ENCODE measurements at places on chromosomes 16 and 17.

GRCh38 chr16:3596101-3596861 lies 15.1 kb downstream of the SLX4 start:
- DNase-seq: no peak

GRCh38 chr17:67051837-67052236 lies 7.5 kb downstream of the CACNG1 start:
- no peak for DNase-seq

- DNase-seq: no peak
These were observed 4.2 kb downstream of the ABHD15 start for GRCh38 chr17:29562615-29563014.

DNA sequence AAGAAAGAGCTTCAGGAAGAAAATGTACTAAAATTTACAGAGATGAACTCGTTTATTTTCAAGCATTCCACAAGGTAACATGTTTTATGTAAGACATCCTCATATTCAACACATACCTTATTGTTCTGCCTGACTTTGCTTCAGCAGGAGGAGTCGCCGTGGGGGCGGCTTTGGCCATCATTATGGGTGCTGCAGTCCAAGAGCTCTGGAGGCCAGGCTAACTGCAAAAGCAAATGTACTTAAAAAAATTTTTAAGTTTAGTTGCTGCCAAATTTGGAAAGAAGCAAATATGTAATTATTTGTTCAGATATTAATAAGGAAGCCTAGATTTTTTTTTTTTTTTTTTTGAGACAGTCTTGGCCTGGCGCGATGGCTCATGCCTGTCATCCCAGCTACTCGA lies 4.1 kb upstream of the SPG7 start:
- DNase-seq: no peak

DNA sequence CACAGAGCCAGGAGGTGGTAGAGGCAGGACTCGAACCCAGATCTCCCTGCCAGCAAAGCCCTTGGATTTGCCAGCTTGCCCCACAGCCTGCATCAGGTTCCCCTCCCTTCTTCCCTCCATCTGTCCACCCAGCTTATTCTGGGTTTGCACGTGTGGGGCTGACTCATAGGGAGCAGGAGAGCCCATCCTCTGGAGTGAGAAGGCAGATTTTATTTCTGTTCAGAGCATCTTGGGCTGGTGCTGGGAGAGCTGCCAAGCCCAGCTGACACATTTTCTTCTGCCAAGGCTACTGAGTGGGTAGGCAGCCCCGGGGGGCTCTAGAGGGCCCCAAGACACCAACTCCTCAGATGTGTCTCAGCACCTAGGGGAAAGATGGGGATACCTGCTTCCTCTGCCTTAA lies 106.3 kb upstream of the CRHR1 start:
- DNase-seq: no peak

DNA sequence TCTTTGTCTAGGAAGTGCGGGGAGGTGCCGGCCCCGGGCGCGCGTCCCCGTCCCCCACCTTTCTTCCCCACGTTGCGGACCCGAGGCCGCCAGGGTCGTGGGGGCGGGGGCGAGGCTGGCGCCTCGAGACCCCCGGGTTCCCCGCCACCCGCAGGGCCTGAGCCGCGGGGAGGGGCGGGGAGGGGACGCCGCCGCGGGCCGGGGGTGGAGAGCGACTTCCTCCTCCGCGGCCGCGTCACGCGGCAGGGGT lies 1.8 kb upstream of the ACTG1 start:
- no peak for DNase-seq

GRCh38 chr17:57269052-57269451 lies 12.7 kb downstream of the MSI2 start:
- DNase-seq: no peak

GRCh38 chr17:1646199-1646875 lies 805 bp upstream of the SCARF1 start:
- no peak for DNase-seq

GRCh38 chr16:4675864-4676786 lies 17.2 kb upstream of the NUDT16L1 start:
- no peak for DNase-seq

- DNase-seq: no peak
These were observed 14.1 kb downstream of the AKAP1 start for GRCh38 chr17:57099165-57099564.

- no peak for DNase-seq
These were observed 529.0 kb upstream of the CDH5 start for GRCh38 chr16:65837464-65837863.

GRCh38 chr17:32341857-32342602 lies at the start of gene C17orf75:
Gene C17orf75 (minus strand): TSS chr17:32342173. CDS start chr17:32342139, 34 bp downstream.
- peak; percentile 77 for DNase-seq

- DNase-seq: no peak
These were observed 452.4 kb upstream of the RBFOX1 start for GRCh38 chr16:6880263-6880662.

DNA sequence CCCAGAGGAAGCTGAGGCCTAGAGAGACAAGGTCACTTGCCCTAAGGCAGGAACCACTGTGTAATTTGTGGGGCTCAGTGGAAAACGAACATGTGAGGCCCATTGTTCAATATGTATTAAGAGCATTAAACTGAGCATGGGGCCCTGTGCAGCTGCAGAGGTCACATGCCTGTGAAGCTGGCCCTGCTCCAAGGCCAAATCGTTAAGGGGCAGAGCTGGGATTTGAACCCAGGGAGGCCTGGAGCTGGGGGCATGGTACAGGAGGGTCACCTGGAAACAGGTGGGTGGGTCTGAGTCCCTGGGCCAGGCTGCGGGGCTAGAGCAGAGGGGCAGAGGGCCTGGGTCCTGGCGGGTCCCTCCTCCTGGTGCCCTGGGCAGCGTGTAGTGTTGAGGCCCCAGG lies 19.7 kb downstream of the C16orf74 start:
- DNase-seq: no peak

DNA sequence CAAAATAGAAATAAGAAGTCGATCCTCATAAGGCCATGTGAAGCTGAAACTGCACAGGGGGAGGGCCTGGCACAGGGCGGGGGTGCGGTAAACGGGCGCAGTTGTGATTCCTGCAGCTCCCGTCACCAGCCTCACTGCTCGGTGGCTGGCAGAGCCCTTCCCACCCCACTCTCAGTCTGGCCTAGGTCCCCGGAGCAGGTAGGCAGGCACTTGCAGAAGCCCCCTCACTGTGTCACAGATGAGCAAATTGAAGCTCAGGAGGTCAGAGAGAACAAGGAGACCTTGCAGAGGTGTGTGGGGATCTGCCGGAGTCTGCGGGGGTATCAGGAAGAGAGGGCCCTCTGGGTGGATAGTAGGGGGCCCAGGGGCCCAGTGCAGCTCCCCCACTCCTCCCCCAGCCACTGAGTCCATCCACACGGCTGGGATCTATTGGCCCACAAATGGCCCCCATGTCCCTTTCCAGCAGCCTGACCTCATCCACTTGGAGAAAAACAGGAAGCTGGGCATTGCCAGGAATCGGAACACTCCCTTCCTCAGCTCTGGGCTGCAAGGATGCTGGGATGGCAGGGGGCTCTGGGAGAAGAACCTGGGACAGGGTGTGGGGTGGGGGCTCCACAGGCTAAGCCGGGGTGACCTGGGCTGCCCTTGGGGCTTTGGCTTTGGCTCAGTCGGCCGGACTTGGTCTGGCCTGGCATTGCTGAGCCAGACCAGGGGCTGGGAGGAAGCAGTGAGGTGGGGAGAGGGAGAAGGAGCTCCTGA lies 21.4 kb upstream of the MAP3K14 start:
- DNase-seq: no peak

DNA sequence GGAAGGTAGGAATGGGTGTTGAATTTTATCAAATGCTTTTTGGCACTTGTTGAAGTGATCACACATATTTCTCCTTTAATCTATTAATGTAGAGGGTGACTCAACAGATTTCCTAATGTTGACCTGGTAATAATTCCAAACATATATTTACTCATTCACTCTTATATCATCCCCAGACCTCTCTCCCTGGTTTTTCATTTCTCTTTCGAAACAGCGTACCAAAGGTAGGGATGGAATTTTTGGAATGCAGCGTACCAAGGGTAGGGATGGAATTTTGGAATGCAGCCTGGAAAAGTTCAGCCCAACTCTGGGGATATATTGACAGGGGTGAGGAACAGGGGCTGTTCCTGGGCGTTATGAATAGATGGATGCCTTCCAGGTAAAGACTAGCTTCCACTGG lies 7.3 kb downstream of the KIF18B start:
- no peak for DNase-seq

GRCh38 chr16:19375561-19376158 lies 42.0 kb upstream of the TMC5 start:
- no peak for DNase-seq

GRCh38 chr17:31550389-31551056 lies 159.0 kb downstream of the RAB11FIP4 start:
- DNase-seq: no peak

- no peak for DNase-seq
These were observed 163.5 kb downstream of the SDK2 start for GRCh38 chr17:73480740-73481139.

- DNase-seq: no peak
These were observed 22.8 kb downstream of the GJC1 start for GRCh38 chr17:44807093-44807816.

GRCh38 chr17:55777471-55777971 lies 26.7 kb downstream of the PCTP start:
- no peak for DNase-seq

- DNase-seq: no peak
These were observed 38.1 kb downstream of the CMC2 start for GRCh38 chr16:80968386-80969113.

DNA sequence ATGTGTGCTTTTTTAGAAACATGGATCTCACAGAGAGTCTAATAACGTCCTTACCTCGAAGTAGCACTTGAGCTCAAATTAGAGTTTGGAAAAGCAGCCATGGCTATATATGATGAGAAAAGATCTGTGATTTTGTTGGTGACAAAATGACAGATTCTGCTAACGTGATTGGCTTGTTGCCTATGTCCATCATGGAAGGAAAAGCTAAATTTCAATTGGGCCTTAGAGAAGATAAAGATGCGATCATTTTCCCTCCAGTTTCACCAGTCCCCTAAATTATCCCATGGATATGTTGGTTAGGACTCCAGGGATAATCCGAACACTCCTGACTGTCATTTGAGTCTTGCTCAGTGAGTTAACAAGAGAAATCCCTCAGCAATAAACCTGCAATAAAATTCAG lies 175.8 kb downstream of the C16orf95 start:
- DNase-seq: no peak

- DNase-seq: no peak
These were observed 538.5 kb upstream of the CDH11 start for GRCh38 chr16:65660390-65660789.
